NCI-H187 treated with DMSO at 0.1 percent for 48 hours (cell line): ENCODE measurements at places on chromosomes 4 and X.

GRCh38 chr4:81116566-81116965, 86.1 kb downstream of the BMP3 start:
- DNase-seq = no peak

DNA sequence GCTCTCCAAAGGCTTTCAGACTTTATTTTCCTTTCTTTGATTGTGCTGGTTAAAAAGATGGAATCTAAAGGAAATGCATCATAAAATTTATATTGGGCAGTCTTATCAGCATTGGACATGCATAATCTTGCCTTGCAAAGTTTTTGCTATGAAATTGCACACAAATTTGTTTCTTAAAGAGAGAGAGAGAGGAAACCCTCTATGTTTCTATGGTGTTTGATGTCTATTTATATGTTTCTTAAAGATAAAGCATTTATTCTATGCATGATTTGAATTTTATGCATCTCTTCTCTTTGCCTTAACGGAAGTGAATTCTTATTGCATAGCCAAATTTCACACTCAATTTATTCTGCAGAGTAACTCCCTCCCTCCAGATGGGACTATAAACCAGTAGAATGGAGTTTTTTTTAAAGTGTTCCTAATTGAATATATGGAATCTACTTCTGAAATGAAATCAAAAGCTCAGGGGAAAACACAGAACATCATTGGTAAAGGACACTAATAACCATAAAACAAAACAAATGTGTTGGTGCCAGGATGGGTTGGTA, 83.5 kb upstream of the PPARGC1A start:
- DNase-seq = no peak

DNA sequence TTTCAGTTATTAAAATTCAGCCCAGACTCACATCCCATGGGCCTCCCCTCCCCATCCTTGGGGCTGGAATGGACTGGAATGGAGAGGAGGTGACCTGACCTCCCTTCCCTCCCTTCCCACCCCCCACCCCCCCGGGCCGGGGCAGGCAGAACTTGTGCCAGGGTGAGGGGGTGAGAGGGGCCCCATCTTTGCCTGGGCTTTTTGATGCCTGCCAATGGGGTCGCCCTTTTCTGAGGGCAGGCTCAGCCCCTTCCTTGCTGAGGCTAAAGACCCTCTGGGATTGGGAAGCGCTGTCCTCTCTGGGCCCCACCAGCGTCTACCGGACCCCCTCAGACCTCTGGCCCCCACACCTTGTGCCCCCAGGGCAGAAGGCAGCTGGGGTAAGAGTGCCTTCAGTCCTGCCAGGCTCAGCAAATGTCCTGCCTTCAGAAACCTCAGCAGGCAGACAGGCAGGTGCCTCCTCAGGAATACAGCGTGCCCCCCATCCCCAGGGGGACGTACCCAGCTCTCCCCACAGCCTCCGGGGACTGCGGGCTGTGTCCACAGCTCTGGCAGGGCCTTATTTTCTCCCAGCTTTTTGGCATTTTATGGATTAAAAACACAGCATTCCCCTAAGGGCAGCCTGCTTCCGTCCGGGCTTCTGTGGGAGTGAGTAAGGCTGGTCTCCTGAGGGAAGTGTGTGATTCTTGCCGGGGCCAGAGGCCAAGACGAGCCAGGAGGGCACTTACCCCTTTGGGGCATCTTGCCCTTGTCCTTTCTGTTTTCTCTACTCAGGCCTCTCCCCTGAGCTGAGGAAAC, 12.6 kb upstream of the CCNQ start:
- no peak for DNase-seq

GRCh38 chr4:168386002-168386401, 67.5 kb upstream of the DDX60 start:
- no peak for DNase-seq
